Renal cortical epithelial cell (primary cell): ENCODE measurements at places on chromosomes 6 and 20.

DNA sequence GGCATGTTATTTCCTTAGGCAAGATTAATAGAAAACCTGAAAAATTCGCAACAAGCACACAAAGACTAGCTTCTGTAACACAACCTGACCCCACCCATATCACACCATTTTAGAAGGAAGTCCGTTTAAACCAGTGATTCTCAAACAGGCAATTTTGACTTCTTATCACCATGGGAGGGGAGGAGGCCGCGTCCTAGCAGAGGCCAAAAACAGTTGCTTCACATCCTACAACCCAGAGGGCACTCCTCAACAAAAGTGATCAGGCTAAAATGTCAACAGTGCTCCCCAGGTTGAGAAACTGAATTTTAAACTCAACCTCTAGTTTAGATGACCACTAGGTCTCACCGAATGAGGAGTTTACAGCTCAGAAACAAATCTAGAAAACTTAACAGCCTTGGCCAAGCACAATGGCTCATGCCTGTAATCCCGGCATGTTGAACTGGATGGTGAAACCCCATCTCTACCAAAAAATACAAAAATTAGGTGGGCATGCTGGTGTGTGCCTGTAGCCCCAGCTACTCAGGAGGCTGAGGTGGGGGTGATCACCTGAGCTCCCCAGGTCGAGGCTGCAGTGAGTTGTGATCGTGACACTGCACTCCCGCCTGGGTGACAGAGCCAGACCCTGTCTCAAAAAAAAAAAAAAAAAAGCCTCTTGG, 3.4 kb downstream of the SNX5 start:
- no peak for DNase-seq

- no peak for DNase-seq
Observed at GRCh38 chr6:108733706-108734265, 114.4 kb upstream of the ARMC2 start.

DNA sequence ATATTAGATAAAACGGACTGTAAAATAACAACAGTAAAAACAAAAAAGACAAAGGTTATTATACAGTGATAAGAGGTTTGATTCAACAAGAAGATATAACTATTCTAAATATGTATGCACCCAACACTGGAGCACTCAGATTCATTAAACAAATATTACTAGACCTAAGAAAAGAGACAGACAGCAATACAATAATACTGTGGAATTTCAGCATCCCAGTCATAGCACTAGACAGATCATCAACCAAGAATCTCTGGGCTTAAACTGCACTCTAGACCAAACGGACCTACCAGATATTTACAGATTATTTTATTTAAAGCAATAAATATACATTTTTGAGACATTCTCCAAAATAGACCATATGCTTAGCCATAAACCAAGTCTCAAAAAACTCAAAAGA, 263.8 kb downstream of the C6orf118 start:
- no peak for DNase-seq

- DNase-seq: no peak
Observed at GRCh38 chr20:62321521-62321948, 18.7 kb downstream of the ADRM1 start.

- DNase-seq: peak; percentile 99
Observed at GRCh38 chr20:44692932-44693480, 22.2 kb upstream of the CCN5 start.
